Stimulated activated CD8-positive, alpha-beta memory T cell treated with anti-CD3 and anti-CD28 coated beads, Interleukin-7, amount 100 ng/mL, for 1 hour (primary cell): ENCODE measurements at places on chromosomes 3 and 15.
A peak's percentile ranks its signal among the peaks of the same experiment; 100 is the strongest.

GRCh38 chr3:146142757-146143156 is 18.2 kb downstream of the PLOD2 start:
- no peak for DNase-seq

GRCh38 chr3:29079358-29079757 is 201.5 kb upstream of the RBMS3 start:
- DNase-seq: no peak

DNA sequence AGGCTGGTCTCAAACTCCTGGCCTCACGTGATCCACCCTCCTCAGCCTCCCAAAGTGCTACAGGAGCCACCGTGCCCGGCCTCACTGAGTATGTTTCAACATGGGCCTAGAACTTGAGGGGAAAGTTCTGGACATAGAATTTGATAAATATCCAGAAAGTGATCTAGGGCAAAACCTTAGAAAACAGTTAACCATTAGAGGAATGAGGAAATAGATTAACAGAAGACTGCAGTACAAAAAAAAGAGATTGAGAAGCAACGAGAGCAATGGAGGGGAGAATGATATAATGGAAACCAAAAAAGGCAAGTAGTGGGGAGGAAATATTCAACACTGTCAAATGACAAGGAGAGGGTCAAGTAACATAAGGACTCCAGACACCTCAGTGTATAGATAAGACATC is 191.5 kb downstream of the PLCH1 start:
- no peak for DNase-seq

GRCh38 chr15:38622304-38622703 is 57.7 kb upstream of the RASGRP1 start:
- no peak for DNase-seq

GRCh38 chr15:91329914-91330313 is 229.9 kb downstream of the SV2B start:
- no peak for DNase-seq

DNA sequence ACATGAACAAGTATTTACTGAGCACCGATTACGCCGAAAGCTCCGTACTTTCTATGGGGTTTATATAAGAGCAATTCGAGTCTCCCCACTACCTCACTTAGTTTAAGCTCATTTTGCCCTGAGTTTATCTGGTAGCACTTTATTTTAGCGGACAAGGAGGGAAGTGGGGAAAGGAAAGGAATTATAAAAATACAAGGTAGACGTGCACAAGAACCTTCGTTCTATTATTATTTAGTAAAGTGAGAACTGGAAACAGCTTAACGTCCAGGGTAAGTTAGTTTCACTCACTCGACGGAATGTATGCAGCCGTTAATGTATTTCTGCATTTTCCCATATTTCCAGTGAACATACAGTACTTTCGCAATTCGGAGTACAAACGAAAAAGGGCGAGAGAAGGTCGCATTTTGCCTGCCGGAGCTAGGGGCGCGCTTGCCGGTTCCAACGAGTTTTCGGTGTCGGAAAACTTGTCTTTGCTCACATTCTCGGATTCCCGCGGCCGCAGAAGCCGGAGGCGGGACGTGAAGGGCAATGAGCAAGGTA is 1.2 kb upstream of the STT3B start:
- no peak for DNase-seq

GRCh38 chr3:37326801-37327200 is 152.4 kb upstream of the LRRFIP2 start:
- no peak for DNase-seq

DNA sequence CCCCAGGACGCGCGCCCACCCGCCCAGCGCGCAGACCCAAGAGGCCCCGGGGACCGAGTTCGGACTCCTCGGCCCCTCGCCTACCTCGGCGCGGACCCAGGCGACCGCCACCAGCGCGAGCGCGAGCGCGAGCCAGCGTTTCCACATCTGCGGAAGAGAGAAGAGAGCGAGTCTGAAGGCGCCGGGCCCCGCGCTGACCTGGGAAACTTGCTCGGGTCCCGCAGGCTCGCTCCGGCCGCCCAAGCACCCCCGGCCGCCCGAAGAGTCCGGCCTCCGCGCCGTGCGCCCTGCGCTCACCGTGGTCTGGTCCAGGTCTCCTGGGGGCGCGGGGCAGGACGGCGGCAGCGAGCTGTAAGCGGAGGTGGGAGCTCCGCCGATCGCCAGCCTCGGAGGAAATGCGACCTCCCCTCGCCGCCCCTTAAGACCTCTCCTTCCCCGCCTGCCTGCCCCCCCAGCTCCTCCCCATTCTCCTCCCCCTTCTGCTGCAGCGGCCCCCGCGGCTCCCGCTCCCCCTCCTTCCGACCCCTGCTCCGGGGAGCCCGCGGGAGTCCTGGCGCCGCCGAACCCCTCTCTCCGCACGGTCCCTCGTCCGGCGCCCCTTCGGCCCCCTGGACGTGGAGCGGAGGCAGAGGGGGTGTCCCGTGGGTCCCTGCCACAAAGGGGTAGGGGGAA is at the start of gene FSTL1:
TSS of gene FSTL1 (minus strand) at position 393 of the 672 bp plus-strand sequence. CDS start at position 147, 246 bp downstream.
- no peak for DNase-seq

- DNase-seq: no peak
Observed at GRCh38 chr3:138767498-138768104, 67.1 kb downstream of the PIK3CB start.

- DNase-seq: no peak
Observed at GRCh38 chr3:141904203-141904602, 27.8 kb downstream of the ATP1B3 start.

DNA sequence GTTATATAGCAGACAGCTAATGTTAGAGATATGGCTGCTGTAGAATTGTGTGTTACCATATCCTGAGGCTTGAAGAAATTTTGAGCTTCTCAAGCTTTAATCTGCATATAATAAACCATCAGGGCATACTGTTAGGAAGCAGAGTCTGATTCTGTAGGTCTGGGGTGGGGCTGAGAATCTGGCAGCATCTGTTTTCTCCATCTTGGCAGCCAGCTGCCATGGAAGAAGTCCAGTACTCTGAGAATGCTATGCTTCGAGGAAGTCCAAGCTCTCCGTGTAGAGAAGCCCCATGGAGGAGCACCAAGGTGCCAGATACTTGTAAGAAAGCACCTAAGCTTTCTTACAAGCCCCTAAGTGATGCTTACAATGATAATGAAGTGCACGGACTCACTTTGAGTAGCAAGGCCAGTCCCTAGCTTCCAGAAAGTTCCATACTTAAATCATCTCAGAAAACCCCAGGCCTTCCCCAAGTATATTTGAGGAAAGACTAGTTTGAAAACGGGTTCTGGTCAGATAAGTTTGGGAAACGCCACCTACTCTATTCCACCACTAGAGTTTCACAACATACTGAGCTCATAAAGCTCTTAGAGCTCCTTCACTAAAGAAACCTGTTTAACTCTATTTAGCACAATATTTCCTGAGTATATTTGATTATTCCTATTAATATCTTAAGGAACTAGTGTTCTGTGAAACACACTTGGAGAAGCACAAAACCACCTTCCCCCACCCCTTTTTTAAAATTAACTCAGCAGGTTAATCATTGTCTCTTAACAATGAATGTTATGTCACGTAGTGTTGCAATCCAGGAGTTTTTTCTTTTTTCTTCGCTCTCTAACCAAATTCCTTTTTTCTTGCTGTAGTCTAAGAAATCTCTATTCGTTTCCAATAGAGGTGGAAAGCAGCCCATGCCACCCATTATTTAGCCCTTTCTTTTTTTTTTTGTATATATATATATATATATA is 59.9 kb upstream of the RASGRP1 start:
- no peak for DNase-seq

DNA sequence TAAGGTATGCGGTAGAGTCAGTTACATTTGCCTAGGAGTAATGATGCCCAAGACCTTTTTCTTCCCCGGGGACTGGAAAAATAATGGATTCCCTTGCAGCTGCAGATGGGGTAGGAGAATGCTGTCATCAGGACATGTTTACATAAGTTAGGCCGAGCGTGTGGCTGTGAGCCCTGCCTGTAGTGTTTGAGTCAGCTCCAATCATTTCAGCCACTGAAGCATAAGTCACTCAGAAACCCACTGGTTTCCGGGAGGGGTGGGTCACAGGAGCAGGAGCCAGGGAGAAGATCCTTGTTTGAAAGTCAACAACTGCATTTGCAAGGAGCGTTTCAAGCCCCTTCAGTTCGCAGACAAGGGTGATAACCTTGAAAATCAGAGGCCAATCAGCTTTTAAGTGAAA is 562.3 kb downstream of the MCTP2 start:
- DNase-seq: no peak

GRCh38 chr15:73633991-73634495 is 854 bp upstream of the NPTN start:
- no peak for DNase-seq

DNA sequence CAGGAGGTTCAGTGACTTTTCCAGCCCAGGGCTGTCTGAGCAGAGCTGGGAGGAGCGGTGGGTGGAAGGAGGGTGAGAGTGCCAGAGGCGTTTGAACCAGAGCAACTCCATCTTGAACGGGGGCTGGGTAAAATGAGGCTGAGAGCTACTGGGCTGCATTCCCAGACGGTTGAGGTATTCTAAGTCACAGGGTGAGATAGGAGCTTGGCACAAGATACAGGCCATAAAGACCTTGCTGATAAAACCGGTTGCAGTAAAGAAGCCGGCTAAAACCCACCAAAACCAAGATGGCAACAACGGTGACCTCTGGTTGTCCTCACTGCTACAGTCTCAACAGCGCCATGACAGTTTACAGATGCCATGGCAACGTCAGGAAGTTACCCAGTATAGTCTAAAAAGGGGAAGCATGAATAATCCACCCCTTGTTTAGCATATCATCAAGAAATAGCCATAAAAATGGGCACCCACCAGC is 60.2 kb downstream of the ABTB1 start:
- DNase-seq: no peak

GRCh38 chr15:78073046-78073787 is 4.3 kb downstream of the TBC1D2B start:
- no peak for DNase-seq

GRCh38 chr3:140088058-140088457 is 153.1 kb downstream of the CLSTN2 start:
- no peak for DNase-seq

DNA sequence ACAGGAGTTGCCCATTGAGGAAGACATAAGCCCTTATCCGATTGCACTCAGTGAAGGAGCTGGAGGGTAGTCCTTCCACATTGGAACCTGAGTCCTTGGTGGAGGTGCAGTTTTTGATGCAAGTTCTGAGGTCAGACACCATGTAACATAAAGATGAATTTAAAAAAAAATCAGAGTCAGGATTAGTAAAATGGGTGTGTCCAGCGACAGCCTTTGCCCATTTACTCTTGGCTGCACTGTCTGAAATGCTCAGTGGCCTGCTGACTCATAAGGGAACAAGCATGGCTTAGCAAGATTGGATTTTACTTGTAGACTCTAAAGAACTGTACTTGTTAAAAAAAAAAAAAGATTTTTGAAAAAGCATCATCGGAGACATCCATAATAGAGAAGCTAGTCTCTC is 241.1 kb upstream of the TOPAZ1 start:
- no peak for DNase-seq

- no peak for DNase-seq
Observed at GRCh38 chr3:64222501-64223111, 2.7 kb downstream of the PRICKLE2 start.

- no peak for DNase-seq
Observed at GRCh38 chr3:147160984-147161383, 245.4 kb downstream of the ZIC4 start.

- DNase-seq: no peak
Observed at GRCh38 chr3:56291244-56291680, 177.0 kb downstream of the ERC2 start.

GRCh38 chr15:58957101-58957973 is 23.9 kb upstream of the SLTM start:
- DNase-seq: peak; percentile 21

DNA sequence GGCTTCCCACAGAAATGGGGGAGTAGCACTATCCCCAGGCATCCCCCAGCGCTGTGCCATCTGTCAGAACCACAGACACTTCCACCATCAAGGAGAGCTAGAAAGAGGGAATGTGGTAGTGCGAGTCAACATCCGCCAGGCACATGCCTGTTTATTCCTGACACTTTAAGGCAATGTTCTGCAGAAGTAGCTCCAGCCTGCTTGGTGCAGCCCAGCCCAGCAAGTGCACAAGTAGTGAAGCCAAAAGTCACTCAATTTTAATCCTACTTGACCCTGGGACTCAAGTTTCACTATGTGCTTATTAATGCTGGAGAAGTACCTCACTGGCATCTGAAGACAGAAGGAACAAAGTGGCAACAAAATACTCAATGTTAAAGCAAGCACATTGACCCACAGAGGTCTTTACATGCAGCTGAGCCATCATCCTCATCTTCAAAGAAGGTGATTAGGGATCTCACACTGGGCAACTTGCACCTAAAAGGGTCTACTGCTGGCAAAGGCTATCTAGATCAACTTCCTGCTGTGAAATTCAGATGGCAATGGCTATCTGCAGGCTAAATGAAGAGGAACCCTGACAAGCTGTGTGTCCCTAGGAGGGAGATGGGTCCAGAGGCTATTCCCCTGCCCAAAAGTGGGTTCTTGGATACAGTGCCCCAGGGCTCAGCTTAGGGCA is 61.4 kb upstream of the CLDN18 start:
- DNase-seq: no peak

GRCh38 chr15:26736502-26737248 is 36.2 kb downstream of the GABRB3 start:
- DNase-seq: no peak

DNA sequence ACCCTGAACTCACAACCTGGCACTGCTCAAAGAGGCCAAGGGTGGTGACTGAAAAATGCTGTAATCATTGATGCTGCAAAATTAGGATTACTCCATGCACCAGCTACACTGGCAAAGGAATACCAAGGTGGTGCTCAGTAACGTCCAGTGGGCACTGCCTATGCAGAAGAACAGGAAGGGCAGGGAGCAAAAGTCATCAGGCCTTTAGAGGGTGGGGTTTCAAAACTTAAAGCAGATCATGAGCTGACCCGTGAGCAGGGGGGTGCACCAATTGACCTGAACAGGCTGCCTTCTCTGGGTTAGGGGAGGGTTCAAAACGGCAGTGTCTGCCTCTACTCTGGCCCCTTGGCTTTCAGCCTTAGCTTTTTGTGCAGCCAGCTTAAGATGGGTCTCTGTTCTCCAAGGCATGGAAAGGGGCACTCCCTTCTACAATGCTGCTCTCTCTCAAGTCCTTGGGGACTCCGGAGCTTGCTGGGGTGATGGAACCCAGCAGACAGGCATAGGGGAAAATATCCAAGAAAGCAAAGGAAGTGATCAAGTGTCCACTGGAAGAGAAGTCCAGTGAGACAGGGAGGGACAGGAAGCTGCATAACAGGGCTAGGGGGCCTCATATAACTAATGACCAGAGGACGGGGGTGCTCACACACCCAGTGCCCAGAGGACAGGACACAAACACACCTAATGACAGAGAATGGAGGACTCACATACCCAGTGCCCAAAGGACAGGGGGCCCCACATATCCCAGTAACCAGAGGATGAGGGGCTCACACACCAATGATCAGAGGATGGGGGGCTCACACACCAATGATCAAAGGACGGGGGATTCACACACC is 11.4 kb downstream of the RAB6B start:
- no peak for DNase-seq

- no peak for DNase-seq
Observed at GRCh38 chr15:85011160-85011571, 29.5 kb downstream of the PDE8A start.
